Lung (tissue), 17 donors: ENCODE measurements at places on chromosomes 12 and 14. TPM values are rescaled to one million over a fixed set of nuclear protein-coding genes. Genes with fewer than 3 reads are reported as not detected.

- no peak overlapping the region for H3K27ac ChIP-seq
- H3K4me1 ChIP-seq, result peaks cover 4% of the 10 kb centered on the region
- no peaks in the 10 kb centered on the region for H3K36me3 ChIP-seq
- DNase-seq, result no peak
- H3K4me3 ChIP-seq, result no peak overlapping the region
Observed at GRCh38 chr12:124673801-124674617, 106.6 kb upstream of the NCOR2 start.

- H3K27ac ChIP-seq, result no peak overlapping the region
- no peaks in the 10 kb centered on the region for H3K27me3 ChIP-seq
- no peak overlapping the region for H3K4me3 ChIP-seq
- no peak for DNase-seq
Observed at GRCh38 chr12:106415134-106415533, 57.6 kb downstream of the POLR3B start.

SAMD15 gene
- total RNA-seq, result 12.5 TPM

PGAM5 gene
- 11.0 TPM for total RNA-seq

- H3K27me3 ChIP-seq, result no peaks in the 10 kb centered on the region
- no peaks in the 10 kb centered on the region for H3K4me1 ChIP-seq
- no peak overlapping the region for H3K4me3 ChIP-seq
- peak; percentile 82 for DNase-seq
Observed at GRCh38 chr14:61406198-61406597, 84.8 kb downstream of the PRKCH start.

GRCh38 chr12:112543751-112544150, 125.0 kb downstream of the PTPN11 start:
- H3K27ac ChIP-seq, result no peak overlapping the region
- no peak for DNase-seq

DNA sequence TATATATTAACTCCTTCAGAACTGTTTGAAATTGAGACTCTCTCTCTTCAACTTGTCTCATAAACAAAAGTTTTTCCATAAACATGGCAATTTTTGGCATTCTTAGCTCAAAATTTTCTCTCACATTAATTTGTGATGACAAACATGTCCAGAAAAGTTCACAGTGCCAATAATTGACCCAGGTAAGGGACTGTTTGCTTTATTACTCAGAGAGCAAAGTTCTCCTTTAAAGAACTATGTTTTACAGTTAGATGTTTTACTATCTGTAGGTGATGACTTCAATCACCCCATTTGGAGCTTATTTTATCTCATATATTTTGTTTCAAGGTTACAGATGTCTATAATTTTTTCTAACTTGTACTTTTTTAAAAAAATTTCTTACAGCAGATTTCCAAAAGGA, 855.6 kb downstream of the SLC16A7 start:
- DNase-seq, result no peak
- H3K27me3 ChIP-seq, result no peaks in the 10 kb centered on the region
- no peaks in the 10 kb centered on the region for H3K36me3 ChIP-seq

DNA sequence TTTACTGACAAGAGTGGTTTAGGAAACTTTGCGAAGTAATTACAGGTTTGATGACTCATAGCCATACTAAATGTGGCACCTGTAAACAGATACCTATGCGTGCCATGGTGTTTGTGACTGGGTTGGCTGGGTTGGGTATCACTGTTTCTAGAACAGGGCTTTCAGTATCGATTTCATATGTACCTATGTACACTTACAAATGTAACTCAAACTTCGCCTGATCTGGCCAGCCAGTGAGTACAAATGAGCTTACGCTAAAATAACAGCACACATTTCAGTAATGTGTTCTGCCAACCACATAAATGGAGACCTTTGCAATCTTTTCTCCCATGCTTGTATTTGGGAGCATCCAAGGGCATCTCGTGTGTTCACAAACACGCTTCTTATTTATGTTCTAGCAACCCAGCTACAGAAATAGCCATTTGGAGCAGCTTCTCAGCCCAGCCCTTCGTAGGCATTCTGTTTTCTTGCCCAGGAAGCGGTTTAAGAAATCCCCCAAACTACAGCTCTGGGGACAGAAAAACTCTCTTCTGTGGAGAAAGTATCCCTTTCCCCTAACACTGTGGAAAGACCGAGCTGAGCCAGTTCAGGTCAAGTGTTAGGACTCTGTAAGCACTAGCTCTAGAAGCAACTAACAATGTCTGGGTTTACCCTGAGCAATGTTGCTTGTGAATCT, 42.3 kb upstream of the MDM1 start:
- no peak overlapping the region for H3K4me3 ChIP-seq
- no peak for DNase-seq
- no peaks in the 10 kb centered on the region for H3K27me3 ChIP-seq
- H3K4me1 ChIP-seq, result peaks cover 10% of the 10 kb centered on the region

DNA sequence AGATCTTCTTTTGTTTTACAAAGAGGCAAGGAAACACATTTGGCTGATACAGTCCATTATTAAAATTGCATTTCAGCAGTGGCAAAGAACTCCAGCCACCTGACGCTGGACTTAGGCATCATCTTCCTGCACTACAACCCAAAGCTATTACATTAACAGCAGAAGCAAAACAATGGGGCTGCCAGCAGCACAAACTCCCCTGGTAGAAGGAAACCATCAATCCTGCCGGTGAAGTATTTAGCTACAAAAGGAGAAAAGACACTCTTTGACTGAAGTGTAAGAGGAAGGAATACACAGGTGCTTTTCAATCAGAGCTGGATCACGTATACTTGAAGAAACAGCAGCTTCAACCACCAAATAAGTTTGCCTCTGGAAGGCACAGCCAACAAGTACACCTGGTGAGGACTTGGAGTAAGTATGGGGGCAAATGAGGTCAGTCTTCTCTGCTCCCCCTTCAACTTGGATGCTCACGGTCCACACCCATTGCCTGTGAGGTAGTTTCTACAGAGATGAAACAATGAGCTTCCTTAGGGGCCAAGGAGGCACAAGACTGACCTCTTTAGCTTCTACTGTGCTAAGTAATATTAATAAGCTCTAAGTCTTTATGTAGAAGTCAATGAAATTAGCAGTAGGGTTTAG, 125.9 kb upstream of the FOXN3 start:
- no peak overlapping the region for H3K4me3 ChIP-seq
- H3K4me1 ChIP-seq, result no peaks in the 10 kb centered on the region
- DNase-seq, result no peak

DNA sequence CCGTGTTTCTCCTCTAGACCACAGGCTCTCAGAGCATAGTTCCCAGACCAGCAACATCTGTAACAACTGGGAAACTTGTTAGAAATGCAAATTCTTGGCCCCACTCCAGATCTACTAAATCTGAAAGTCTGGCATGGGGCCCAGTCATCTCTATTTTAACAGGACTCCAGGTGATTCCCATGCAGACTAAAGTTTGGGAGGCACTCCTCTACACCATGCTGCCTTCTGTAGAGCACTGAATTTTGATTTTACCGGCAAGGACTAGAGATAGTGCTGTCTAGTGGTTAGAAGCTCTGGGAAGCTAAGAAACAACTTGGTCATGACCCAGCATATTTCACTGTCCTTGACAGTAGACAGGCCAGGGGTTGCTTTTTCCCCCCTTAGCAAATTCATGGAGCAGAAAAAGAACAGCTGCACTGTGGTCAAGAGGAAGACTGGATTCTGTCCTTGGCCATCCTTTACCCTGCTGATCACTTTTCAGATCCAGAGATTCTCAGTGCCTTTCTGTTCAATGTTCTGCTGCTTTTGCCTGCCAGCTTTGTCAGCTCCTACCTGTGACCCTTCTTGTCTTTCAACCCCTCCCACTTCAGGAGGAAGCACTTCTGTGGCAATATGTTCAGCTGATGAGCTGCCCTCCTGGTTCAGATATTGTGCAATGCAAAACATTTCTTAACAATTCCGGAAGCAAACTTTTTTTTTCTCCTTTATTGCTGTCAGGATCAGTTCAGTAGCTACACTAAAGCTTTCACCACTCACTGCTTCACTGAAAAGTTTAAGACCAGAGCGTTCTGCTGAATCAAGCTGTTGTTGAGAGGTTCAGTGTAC, 133.8 kb upstream of the NUDT4 start:
- no peak overlapping the region for H3K4me3 ChIP-seq
- peak; percentile 87 for DNase-seq
- H3K4me1 ChIP-seq, result peaks cover 4% of the 10 kb centered on the region
- H3K36me3 ChIP-seq, result no peaks in the 10 kb centered on the region
- H3K27me3 ChIP-seq, result no peaks in the 10 kb centered on the region

- peak overlapping the region; percentile 63 for H3K4me3 ChIP-seq
- DNase-seq, result peak; percentile 65
- peak overlapping the region; percentile 92 for H3K27ac ChIP-seq
- no peaks in the 10 kb centered on the region for H3K4me1 ChIP-seq
- peaks cover 4% of the 10 kb centered on the region for H3K36me3 ChIP-seq
Observed at GRCh38 chr12:94458877-94459727, 565 bp downstream of the CEP83 start.

DNA sequence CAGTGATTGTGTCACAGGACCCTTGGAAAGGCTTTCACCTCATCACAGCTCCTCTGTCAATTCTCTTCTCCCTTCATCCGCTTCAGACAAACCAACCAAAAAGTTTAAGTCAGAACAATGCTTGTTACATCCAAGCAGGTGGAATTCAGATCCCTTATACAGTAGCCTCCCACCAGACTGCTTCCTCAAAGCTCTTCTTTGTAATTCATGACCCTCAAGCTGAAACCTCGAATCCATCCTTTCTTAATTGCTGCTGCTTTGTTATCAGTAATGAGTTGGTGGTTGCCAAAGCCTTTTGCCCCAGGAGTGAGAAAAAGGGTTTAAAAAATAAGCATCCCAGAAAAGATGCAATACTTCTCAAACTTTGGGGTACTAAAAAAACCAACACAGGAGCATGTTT, 9.5 kb downstream of the BEST3 start:
- no peaks in the 10 kb centered on the region for H3K27me3 ChIP-seq
- peak overlapping the region; percentile 73 for H3K27ac ChIP-seq
- no peak for DNase-seq
- no peak overlapping the region for H3K4me3 ChIP-seq
- H3K36me3 ChIP-seq, result no peaks in the 10 kb centered on the region

- no peak overlapping the region for H3K27ac ChIP-seq
- H3K27me3 ChIP-seq, result no peaks in the 10 kb centered on the region
- H3K4me1 ChIP-seq, result no peaks in the 10 kb centered on the region
- no peak overlapping the region for H3K4me3 ChIP-seq
- no peak for DNase-seq
- no peaks in the 10 kb centered on the region for H3K36me3 ChIP-seq
Observed at GRCh38 chr12:38919191-38919590, 13.8 kb upstream of the CPNE8 start.

- H3K4me1 ChIP-seq, result peaks cover 10% of the 10 kb centered on the region
- H3K27ac ChIP-seq, result no peak overlapping the region
- no peak overlapping the region for H3K4me3 ChIP-seq
- no peaks in the 10 kb centered on the region for H3K36me3 ChIP-seq
- no peak for DNase-seq
- H3K27me3 ChIP-seq, result no peaks in the 10 kb centered on the region
Observed at GRCh38 chr12:12735301-12735700, 18.1 kb downstream of the CDKN1B start.

BICDL1 gene
- 20.9 TPM for total RNA-seq

PTPRQ gene
- total RNA-seq, result 0.95 TPM

- no peak for DNase-seq
- peaks cover 12% of the 10 kb centered on the region for H3K4me1 ChIP-seq
- no peak overlapping the region for H3K4me3 ChIP-seq
- no peaks in the 10 kb centered on the region for H3K27me3 ChIP-seq
- H3K36me3 ChIP-seq, result no peaks in the 10 kb centered on the region
- no peak overlapping the region for H3K27ac ChIP-seq
Observed at GRCh38 chr12:32031109-32031508, 71.9 kb downstream of the RESF1 start.

DNA sequence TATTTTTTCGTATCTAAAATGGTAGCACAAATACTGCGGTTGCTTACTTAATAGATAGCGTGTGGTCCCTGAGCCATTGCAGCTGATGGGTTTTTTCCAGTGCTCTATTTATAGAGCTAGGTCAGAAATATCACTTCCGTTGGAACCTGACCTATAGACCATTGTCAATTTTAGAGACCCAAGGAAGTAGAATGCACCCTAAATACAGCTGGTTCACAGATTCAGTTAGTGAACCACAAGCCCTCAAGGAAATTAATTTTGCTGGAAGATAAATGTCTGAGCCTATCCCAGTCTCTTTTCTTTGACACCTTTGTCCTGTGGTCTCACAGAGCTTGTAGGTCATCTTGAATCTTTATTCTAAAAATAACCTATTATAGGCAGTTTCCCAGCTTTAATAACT, 391.0 kb downstream of the ZFP36L1 start:
- peaks cover 15% of the 10 kb centered on the region for H3K4me1 ChIP-seq
- H3K36me3 ChIP-seq, result no peaks in the 10 kb centered on the region
- DNase-seq, result no peak
- H3K27me3 ChIP-seq, result no peaks in the 10 kb centered on the region
- H3K27ac ChIP-seq, result no peak overlapping the region
- H3K4me3 ChIP-seq, result no peak overlapping the region

PLCZ1 gene
- not detected for total RNA-seq

ADAM21 gene
- total RNA-seq, result 0.09 TPM

GPRC5A gene
- total RNA-seq, result 212 TPM

DNA sequence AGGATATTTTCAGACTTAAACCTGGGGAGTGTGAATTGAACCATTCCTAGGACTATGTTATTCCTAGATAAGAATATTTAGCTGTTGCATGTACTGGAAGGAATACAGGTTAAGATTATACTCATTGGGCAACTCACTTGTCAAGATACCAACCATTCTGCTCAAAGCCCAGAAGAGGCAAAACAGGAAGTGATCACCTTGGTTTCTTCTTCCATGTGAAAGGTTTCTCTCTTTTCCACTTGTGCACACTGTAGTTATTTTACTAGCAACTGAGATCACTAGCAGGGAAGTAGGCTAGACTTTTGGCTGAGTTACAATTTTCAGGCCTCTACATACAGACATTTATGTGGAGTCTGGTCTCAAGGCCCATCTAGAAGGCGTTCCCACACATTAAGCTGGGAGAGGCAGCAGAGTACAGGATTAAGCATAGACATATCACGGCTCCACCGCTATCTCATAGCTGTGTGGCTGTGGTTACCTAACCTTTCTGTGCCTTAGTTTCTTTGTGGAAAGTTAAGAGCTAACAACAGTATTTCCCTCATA, 83.9 kb upstream of the FERMT2 start:
- peaks cover 7% of the 10 kb centered on the region for H3K4me1 ChIP-seq
- H3K36me3 ChIP-seq, result no peaks in the 10 kb centered on the region
- H3K27ac ChIP-seq, result no peak overlapping the region
- DNase-seq, result no peak
